GM23248 (cell line): ENCODE measurements at places on chromosomes 7 and 10. TPM values are rescaled to one million over a fixed set of nuclear protein-coding genes. Genes with fewer than 3 reads are reported as not detected.
A peak's percentile ranks its signal among the peaks of the same experiment; 100 is the strongest.

- H3K4me3 ChIP-seq = no peak overlapping the region
- no peaks in the 10 kb centered on the region for H3K27me3 ChIP-seq
- H3K4me1 ChIP-seq = no peaks in the 10 kb centered on the region
- no peak overlapping the region for H3K27ac ChIP-seq
- DNase-seq = no peak
These were observed 262.8 kb downstream of the DYNC1I1 start for GRCh38 chr7:96034940-96035727.

DNA sequence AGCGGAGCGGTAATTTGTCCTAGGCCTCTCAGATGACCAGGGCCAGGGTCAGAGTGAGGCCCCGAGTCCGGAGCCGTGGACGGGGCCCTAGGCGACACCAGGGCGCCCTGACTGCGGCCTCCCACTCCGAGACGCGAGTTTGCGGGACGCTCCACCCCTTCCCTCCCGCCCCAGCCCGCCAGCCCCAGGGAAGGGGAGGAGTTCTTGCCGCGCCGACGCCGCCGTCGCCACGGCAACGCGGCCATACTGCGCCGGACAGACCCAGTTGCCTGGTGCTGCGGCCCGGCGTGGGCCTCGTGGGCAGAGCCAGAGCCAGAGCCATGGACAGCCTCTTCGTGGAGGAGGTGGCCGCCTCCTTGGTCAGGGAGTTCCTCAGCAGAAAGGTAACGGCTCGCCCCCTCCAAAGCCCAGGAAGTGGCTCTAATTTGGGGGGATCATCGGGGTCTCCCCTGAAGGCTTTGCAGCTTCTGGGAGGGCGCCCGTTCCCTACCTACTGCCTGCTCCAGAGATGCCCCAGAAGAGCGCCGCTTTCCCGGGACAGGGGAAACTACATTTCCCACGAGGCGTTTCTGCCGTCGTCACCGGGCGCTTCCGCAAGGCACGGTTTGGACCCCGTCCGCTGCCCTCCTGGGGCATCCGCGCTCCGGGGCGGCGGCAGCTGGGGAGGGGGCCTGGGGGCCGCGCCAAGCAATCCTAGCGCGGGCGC lies at the start of gene MINDY4:
MINDY4 (plus strand) TSS at position 244 of the 706 bp plus-strand sequence; CDS start at position 321, 77 bp downstream.
- H3K4me1 ChIP-seq = no peaks in the 10 kb centered on the region
- H3K36me3 ChIP-seq = no peaks in the 10 kb centered on the region
- H3K27ac ChIP-seq = peak within 1 kb of the TSS; percentile 17; the same call in 1 of the 2 replicates

DNA sequence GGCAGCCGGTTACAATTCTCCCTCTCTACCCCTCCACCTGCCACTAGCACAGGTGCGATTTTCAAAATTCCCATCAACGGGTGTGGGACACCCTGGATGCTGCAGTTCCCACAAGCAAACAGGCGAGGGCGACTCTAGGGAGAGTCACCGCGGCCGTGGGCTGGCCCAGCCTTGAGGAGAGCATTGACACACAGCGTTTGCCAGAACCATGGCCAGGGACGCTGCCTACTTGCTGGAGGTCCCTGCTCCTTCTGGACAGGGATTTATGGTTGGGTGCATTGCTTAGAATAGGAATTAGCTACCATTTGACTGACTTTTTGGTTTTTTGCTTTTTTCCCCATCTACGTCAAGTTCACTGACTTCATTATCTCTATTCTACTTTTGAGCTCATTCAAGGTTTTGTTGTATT lies 19.0 kb upstream of the CLDN4 start:
- H3K27ac ChIP-seq = no peak overlapping the region
- no peaks in the 10 kb centered on the region for H3K27me3 ChIP-seq
- no peak overlapping the region for H3K4me3 ChIP-seq
- DNase-seq = peak; percentile 90
- H3K36me3 ChIP-seq = no peaks in the 10 kb centered on the region

The DOCK4 gene
- total RNA-seq = 3.7 and 5.0 TPM in 2 replicates

The FLNC gene
- 304 and 353 TPM in 2 replicates for total RNA-seq

- no peaks in the 10 kb centered on the region for H3K27me3 ChIP-seq
- H3K4me1 ChIP-seq = peaks cover 27% of the 10 kb centered on the region
- peak overlapping the region; percentile 68 for H3K27ac ChIP-seq
These were observed 807.5 kb upstream of the SORCS1 start for GRCh38 chr10:107971973-107972372.

- no peak overlapping the region for H3K27ac ChIP-seq
- H3K27me3 ChIP-seq = no peaks in the 10 kb centered on the region
- no peak for DNase-seq
These were observed 8.3 kb upstream of the MMP21 start for GRCh38 chr10:125783957-125784356.

DNA sequence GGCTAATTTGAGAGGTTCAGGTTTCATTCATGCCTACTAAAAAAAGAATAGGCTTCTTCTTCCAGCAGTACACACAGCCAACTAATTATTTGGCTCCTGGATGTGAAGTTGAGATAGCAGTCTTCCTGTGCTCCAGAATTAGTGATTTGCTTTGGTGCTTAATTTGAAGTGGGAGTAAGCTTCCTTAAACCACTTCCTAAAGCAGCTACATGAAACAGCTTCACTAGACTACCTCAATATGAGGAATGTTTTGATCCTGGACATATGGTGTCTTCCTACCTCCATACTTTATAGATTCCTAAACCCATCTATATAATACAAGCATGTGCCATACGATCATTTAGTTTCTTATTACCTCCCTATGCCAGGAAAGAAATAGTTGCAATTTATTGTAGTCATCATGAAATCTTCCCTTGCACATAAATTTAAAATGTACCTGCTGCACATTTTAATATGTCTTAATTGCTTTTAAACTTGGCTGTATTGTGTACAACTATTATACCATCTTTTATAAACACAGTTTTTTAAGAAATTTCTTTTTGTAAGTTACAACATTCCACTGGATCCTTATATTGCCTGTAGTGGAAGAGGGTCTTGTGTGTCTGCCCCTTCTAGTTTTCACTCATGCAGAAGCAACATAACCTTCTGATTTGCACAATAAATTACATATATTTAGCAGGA lies 8.6 kb downstream of the VIM start:
- H3K27me3 ChIP-seq = no peaks in the 10 kb centered on the region
- peaks cover 61% of the 10 kb centered on the region for H3K36me3 ChIP-seq
- DNase-seq = peak; percentile 31
- H3K4me3 ChIP-seq = peak overlapping the region; percentile 86
- H3K4me1 ChIP-seq = peaks cover 43% of the 10 kb centered on the region

- peaks cover 36% of the 10 kb centered on the region for H3K27me3 ChIP-seq
- no peak overlapping the region for H3K27ac ChIP-seq
- no peaks in the 10 kb centered on the region for H3K36me3 ChIP-seq
- no peaks in the 10 kb centered on the region; the same call in 1 of the 2 replicates for H3K4me1 ChIP-seq
- peak; percentile 65 for DNase-seq
These were observed 165.9 kb upstream of the PPP1R3A start for GRCh38 chr7:114084472-114085312.

- no peaks in the 10 kb centered on the region for H3K4me1 ChIP-seq
- H3K27me3 ChIP-seq = peaks cover 22% of the 10 kb centered on the region
- no peaks in the 10 kb centered on the region for H3K36me3 ChIP-seq
- no peak overlapping the region for H3K27ac ChIP-seq
These were observed 771 bp downstream of the PHYHIPL start for GRCh38 chr10:59177031-59177797.

DNA sequence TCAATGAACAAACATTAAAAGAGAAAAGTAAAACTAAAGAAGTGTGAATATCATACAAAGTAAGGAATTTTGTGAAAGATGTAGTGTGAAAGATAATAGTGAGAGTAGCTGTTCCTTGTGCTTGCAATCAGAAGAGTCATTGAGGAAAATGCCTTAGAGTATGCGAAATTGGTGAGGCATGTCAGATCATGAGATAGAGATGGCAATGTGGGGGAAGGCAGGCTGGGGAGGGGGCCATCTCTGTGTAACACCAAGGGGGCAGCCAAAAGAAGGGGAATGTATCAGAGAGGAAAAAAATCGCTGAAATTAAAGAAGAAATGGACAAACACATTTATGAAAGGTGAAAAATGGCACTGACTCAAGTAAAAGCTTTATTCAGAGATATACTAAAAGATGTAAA lies 19.6 kb upstream of the PRKAR2B start:
- no peak overlapping the region for H3K27ac ChIP-seq
- H3K4me1 ChIP-seq = no peaks in the 10 kb centered on the region
- no peaks in the 10 kb centered on the region for H3K36me3 ChIP-seq

The EN2 gene
- total RNA-seq = not detected in 2 replicates

DNA sequence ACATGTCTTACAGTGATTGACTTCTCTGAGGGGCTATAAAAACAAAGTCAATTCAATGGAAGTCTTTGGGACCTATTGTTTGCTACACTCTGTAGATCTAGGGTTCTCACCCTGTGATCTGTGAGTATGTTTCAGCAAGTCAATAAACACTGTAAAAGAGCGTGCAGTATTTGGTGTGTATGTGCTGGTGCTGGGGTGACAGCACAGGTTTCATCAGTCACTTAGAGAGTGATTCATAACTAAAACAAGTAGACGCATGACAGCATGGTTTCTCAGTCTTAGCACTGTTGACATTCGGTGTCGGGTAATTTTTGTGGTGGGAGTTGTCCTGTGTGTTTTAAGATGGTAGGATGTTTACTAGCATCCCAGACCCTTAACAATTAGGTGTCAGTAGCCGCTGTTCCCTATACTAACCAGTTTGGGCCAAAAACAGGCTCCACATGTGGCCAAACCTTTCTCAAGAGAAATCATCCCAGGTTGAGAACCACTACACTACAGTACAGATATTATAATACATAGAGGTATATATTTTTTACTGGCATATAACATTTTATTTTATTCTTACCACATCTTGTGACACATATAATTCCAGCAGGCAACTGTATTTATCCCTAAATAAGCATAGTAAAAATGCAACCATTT lies 411.8 kb downstream of the ARL4A start:
- no peaks in the 10 kb centered on the region for H3K36me3 ChIP-seq
- H3K4me1 ChIP-seq = no peaks in the 10 kb centered on the region
- H3K4me3 ChIP-seq = no peak overlapping the region
- H3K27ac ChIP-seq = no peak overlapping the region
- DNase-seq = no peak
- H3K27me3 ChIP-seq = no peaks in the 10 kb centered on the region

The GLI3 gene
- 2.0 and 4.0 TPM in 2 replicates for total RNA-seq

GRCh38 chr7:142956951-142957623 lies 5.1 kb downstream of the KEL start:
- no peaks in the 10 kb centered on the region for H3K36me3 ChIP-seq
- no peak overlapping the region for H3K27ac ChIP-seq
- H3K4me3 ChIP-seq = no peak overlapping the region

DNA sequence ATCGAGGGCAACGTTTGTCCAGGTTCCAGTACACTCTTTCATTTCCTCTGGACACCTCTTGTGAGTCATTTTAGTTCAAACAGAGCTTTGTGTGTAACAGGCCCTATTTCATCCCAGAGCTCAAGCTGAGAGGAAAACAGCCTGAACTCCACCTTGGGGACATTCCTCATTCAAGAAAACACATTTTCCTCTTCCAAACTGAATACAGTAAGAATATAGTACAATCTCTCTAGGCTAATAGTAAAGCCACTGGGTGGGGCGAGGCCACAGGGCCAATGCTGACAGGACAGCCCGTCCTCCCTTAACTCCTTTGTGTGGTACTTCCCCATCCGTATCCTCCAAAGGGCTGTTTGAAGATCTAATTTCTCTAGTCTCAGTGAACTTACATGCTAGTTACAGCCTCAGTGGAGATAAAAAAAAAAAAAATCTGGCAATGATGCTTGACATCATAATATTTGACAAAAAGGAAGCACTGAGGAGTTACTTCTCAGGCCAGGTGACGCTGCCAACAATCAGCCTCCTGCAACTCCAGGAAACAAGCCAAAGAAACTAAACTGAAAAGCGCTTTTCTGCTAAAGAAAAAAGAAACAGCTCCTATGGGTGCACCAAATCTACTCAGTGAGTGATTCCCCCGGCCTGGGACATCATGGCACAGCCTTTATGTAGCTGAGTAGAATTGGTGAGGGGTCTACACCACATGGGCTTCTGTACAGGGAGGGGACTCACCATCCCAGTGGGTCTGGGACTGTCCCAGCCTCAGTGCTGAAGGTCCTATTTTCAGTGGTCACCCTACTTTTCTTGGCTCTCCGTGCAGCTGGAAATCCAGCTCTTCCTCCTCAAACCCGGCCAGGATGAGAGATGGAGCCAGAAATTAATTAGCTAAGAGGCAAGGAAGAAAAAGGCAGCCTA lies 238.2 kb upstream of the NEBL start:
- 0 out of 2 replicates have a peak, but pooled peaks cover 5% of the 10 kb centered on the region for H3K27me3 ChIP-seq
- H3K27ac ChIP-seq = no peak overlapping the region
- H3K36me3 ChIP-seq = no peaks in the 10 kb centered on the region

DNA sequence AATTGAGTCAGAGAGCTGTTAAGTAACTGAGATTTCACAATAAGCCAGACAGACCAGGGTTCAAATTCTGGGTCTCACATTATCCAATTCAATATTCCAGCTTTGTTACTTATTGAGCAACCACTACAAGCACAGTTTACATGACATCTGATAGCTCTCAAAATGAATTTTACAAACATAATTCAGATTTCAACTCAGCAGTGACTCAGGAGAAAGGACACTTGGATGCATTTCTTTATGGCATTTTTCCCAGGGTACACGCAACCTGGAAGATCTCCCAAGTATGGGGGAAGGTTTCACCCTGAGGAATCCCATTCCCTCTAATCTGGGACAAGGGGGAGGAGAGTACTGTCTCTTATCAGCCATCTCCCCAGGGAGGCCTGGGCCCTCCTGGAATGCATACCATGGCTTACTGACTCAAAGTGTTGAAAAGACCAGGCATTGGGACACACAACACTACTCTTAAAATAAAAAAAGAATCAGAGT lies 102.4 kb downstream of the CFTR start:
- H3K36me3 ChIP-seq = no peaks in the 10 kb centered on the region
- no peak overlapping the region for H3K4me3 ChIP-seq
- peak; percentile 47 for DNase-seq
- H3K27ac ChIP-seq = no peak overlapping the region

DNA sequence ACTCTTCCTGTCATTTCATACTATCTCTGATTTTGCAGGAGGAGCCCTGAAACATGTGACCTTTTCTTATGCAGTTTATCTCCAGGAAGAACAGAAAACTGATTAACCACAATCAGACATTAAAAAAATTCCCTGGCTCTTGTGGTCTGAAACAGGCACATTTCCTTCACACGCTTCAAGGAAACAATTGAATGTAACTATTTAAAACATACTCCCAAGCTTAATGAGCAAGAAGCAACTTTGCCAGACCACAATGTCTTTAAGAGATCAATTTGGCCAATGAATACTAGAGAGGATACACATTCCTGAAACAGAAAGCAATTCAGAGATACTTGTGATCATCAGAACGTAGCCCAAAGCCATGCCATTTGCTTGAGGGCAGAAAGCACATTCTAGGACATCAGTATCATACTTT lies 65.8 kb downstream of the PIP4K2A start:
- H3K36me3 ChIP-seq = no peaks in the 10 kb centered on the region
